Tongue (tissue), 3 donors: ENCODE measurements at places on chromosomes 5 and 9.
A peak's percentile ranks its signal among the peaks of the same experiment; 100 is the strongest.

DNA sequence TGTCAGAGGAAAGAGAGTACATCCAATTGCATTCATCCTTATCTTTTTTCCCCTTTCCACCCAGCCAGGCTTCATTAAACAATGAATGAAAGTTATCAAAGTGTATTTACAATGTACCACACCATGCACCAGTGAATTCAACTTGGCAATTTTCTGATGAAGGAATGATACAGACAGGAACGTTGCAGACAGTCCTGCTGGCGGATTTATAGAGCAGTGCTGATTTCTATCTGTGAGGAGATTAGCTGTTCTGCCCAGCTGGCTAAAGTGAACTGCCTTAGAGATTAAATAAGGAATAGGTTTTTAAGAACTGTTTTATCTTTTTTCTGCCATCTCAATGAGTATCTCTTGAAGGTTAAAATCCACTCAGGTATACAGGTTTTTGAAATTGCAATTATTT is 403.9 kb downstream of the CDH18 start:
- no peak for DNase-seq

GRCh38 chr5:149471406-149472183 is 79.6 kb downstream of the CSNK1A1 start:
- DNase-seq = peak; percentile 41

- no peak for DNase-seq
Measured at GRCh38 chr9:133768859-133769510, 30.8 kb upstream of the SARDH start.

GRCh38 chr5:169728418-169728817 is 91.3 kb downstream of the DOCK2 start:
- DNase-seq = no peak

DNA sequence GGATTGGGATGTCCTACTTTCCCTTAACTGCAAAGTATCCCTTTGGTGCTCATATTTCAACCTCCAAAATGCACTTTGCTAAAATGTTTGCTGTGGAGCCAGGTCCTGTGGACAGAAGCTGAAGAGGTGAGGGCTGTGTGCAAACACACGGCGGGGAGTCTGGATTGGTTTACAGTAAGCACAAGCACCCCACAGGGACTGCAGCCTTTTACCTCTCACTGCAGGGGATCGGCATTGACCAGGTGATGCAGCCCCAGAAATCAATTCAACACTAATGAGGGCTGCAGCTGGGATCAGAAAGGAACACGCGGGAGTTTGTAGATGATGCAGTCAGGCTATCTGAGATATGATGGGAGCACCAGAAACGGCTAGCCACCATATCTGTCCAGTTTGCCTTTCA is 450.9 kb downstream of the CCDC171 start:
- DNase-seq = no peak
